Right kidney (tissue), 9 donors: ENCODE measurements at places on chromosomes 5 and 9.

DNA sequence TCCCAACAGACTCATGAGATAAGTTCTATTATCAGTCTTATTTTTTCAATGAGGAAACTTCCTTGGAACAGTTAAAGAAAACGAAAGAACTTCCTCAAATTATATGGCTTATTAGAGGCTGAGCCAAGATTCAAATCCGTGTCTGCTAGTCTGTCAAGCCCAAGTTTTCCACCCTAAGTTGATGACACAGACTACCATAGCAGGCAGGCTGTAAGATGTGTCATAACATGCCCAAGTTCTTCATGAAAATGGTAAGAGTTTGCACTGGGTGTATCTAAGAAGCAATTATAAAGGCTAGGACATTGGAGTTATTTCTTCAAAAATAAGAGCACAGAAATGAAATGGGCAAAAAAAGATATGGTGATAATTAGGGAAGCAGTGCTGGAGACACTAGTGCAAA is 634.5 kb downstream of the BRINP1 start:
- no peak for DNase-seq

- DNase-seq: peak; percentile 98
These were observed 533 bp downstream of the ARSB start for GRCh38 chr5:78984439-78985115.

DNA sequence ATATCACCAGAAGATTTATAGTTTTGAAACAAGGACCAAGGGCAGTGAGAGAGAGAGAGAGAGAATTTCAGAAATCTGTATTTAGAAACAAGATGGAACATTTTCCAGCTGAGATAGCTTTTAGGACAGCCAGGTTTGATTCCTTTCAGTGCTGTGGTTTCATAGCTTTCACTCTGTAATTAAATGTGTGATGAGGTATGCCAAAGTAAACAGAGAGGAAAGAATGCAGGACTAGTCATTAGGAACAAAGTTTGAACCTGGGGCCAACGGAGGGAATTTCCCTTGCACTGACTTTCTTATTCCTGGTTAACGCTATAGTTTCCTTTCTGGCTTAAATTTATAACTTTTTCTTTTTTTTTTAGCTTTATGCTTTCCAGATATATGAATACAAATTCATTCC is 10.0 kb upstream of the CCL28 start:
- DNase-seq: no peak

GRCh38 chr9:306907-307306 is 92.2 kb downstream of the DOCK8 start:
- no peak for DNase-seq

- no peak for DNase-seq
These were observed 13.3 kb upstream of the GNG10 start for GRCh38 chr9:111648066-111648465.

DNA sequence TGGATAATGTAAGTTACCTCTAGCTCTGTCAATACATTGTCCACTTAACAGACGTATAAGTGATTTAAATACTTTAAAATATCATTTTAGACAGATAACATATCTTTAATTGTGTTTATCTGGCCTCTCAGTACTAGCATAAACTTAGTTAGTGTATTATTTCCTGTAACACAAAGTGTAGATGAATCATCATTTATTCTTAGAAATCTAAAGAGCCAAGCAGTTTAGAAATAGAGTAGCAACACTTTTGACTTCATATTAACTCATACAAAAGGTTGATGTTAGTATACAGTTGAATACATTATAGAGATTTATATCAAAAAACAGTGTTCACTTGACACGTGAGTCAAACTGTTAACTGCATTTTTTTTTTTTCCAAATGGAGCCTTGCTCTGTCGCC is 18.0 kb downstream of the NCBP1 start:
- no peak for DNase-seq

DNA sequence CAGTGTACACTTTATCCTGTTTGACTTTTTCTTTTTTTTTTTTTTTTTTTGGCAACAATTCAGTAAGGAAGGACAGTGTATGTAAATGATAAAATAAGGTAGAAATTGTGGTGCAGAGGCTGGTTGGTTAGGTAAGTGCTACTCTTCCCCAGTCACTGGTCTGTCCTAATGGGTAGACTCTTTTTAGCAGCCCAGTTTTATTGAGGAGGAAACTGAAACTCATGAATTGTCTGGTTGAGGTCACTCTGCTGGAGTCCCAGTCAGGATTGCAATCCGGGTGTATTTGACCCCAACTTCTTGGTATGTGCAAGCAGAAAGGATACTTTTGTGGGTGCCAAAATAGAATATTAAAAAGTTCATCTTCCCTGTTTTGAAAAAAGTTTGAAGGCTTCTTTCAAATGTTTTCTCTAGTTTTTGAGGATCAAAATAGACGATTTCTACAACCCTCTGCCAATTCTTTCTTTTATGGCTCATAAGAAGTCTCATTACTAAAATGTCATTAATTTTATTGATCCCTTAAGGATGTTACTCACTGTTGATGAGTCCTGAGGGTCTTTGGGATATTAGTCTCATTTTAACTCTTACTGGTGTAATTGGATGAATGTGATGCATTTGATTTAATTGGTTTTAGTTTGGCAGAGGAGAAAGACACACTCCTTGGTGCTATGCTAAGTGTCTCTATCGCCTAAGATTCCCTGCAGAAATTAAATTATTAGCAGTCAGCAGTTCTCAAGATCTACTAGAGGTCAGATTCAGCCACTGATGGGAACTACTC is 171.9 kb downstream of the KDM4C start:
- DNase-seq: no peak

DNA sequence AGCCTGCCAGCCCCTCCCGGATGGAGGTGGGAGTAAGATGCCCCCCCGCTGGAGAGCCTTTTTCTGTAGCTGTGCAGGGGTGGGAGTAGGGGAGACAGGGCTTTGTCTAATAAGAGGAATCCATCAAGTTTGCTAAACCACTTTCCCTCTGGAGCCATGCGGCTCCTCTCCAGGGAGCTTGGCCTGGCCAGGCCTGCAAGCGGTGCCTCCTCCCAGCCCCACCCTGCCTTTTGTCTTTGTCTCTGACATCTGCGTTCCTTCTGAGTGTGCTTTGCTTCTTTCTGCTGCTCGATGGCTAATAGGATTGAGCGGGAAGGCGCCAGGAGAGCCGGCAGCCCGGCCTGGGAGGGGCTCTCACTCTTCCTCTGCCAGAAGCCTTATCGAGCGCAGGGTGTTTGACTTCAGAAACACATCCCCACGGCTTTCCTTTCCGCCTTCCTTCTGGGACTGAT is 26.7 kb upstream of the FCN1 start:
- peak; percentile 37 for DNase-seq

GRCh38 chr9:123678038-123678877 is 251.7 kb downstream of the DENND1A start:
- no peak for DNase-seq

DNA sequence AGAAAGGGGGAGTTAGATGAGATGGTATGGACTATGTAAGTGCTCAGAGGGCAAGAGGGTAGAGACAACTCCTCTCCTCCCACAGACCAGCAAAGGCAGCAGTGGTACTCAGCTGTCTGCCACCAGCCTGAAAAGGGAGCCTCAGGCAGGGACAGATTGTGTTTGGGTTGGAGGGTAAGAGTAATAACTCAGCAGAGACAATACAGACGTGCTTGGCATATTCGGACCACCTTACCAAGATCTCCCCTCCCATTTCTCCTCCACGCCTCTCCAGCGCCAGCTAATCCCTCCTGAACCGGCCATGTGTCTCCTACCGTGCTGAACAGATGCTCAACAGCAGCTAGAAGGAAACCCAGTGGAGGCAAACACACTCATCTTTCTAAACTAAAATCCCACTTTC is 180.8 kb downstream of the ASTN2 start:
- DNase-seq: no peak

DNA sequence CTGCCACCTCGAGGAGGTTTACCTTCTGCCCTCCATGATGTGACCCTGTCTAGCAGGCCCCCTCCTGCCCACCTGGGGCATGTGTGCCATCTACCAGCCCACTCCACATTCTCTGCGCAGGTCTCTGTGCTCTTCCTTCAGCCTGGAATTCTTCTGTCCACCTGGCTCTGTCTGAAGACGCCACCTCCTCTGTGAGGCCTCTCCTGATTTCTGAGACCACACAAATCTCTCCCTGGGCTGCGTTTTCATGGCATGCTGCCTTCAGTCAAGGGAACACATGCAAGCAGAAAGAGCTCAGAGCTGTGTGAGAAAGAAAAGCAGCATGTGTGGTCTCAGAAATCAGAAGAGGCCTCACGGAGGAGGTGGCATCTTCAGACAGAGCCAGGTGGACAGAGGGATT is 22.1 kb downstream of the FOXE1 start:
- no peak for DNase-seq

- DNase-seq: no peak
These were observed 184.2 kb upstream of the TMEM161B start for GRCh38 chr5:88452820-88453219.

GRCh38 chr5:65029178-65029577 is 260.4 kb downstream of the CWC27 start:
- DNase-seq: no peak

GRCh38 chr5:16912080-16912479 is 24.0 kb downstream of the MYO10 start:
- DNase-seq: no peak

DNA sequence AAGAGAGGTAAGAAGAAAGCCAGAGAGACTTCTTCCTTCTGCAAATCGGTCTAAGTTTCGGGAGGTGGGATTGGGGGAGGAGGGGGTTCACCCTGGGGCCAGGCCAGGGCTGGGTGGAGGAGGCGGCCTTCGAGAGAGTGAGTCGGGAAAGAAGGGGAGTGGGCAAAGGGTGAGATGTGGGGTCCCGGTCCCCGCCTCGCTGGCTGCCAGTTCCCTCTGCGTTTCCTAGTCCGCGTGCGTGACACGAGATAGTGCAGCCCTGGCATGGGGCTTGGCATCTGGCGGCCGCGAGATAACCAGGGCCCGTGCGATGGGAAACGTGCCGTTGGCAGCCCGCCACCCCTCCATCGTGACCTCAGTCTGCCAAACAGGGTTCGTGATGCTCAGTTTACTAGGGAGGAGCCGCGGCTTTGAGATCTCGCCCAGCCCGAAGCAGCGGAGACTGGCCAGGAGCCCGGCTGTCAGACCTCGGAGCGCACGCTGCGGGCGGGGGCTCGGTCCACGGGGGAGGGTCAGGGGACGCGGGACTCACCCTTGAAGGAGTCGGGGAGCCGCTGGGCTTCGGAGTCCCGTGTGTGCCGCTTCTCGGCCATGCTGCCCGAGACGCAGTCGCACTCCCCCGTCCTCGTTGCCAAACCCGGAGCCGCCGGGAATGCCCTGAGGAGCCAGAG is at the start of gene STOM:
STOM (minus strand) TSS at position 656 of the 671 bp plus-strand sequence; CDS start at position 593, 63 bp downstream.
- no peak for DNase-seq

DNA sequence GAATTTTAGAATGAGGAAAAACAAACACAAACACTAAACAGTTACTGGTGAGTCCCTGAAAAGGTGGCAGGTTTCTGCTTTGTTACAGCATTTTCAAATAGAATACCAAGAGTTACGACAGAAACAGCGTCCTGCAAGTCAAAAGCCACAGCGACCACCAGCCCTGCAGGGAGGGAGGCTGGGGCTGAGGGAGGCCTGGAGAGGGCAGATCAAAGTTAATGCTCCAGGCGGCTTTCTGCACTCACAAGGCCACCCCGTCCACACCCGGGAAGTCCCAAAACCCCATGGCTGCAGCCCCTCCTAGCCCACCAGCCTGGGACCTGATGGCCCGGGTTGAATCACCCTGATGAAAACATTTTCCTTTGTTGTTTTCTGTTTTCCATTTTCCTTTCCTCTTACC is 29.3 kb downstream of the COL23A1 start:
- DNase-seq: no peak

DNA sequence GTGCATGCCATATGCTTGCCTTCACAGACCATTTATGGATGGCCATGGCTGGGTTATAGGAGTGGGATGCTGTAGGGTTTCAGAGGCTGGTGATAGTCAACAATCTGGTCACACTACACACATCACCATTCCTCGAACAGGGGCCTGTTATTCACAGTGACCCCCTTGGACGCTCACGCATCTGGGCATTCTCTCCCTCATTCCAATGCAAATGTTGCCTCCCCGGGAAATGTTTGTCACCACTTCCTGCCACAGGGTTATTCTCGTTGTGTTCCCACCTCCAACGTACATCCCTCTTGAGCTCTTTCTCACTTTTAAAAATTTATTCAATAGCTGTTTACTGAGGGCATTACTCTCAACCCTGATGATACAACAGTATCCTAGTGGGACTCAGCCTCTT is 135.4 kb downstream of the SCAMP1 start:
- no peak for DNase-seq

DNA sequence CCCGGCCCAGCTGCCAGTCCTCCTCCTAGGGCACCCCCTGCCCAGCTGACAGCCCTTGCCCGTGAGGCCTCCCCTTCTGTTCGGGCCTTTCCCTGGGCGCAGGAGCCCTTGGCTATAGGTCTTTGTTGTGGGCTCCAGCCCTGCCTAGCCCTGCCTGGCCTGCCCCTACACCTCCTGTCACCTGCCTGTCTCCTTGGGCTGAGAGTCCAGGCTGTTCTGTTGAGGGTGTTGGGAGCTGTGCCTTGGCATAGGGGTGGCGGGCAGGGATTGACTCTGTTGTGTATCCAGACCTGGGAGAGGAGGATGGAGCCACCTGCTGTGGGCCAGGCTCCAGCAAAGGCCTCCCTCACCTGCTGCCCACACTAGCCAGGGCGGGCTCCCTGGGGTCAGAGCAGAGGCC is 11.6 kb downstream of the FCN2 start:
- DNase-seq: no peak

DNA sequence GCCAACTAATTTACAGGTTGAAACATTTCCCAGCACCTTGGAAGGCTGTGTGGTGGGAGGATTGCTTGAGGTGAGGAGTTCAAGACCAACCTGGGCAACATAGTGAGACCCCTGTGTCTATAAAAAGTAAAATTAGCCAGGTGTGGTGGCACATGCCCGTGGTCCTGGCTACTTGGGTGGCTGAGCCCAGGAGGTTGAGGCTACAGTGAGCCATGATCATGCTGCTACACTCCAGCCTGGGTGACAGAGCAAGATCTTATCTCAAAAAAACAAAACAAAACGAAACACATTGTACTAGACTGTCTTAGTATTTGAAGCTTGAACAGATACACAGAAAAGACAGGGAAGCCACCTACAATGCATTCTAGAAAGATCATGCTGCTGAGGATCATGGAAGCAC is 2.8 kb upstream of the HSDL2 start:
- DNase-seq: no peak

DNA sequence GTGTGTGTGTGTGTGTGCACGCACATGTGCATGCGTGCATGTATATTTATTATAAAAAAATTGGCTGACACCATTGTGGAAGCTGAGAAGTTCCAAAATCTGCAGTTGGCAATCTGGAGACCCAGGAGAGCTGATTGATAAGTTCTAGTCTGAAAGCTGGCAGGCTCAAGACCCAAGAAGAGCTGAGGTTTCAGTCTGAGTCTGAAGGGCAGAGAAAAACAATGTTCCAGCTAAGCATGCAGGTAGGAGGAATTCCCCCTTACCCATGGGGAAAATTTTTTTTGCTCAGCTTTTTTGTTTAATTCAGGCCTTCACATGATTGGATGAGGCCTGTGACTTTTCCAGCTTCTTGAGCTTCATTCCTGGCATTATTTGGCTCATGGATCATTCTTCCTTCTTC is 31.2 kb upstream of the ACTBL2 start:
- DNase-seq: no peak

DNA sequence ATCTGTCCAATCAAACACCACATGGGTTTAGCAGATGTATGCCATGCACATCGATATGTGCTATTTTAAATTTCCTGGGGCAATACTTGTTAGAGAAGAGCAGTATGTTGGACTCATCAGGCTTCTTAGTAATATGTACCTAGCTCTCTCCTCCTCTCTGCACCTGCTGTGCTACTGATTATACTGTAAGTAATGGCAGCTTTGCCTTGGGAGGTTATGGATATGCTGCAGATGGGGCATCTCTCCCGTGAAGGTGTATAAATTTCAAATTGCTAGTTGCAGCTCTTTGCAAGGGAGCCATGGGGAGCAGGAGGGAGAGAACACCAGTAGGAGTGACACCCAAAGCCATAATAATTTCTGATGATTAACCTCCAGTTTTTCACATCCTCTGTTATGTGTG is 101.5 kb downstream of the SPATA31D1 start:
- no peak for DNase-seq
